Activated T-cell treated with anti-CD3 and anti-CD28 coated beads, Interleukin-2, amount 50 U/mL, for 72 hours (primary cell): ENCODE measurements at places on chromosomes 11 and 22.
A peak's percentile ranks its signal among the peaks of the same experiment; 100 is the strongest.

- H3K36me3 ChIP-seq, result no peaks in the 10 kb centered on the region
- H3K4me3 ChIP-seq, result peak overlapping the region; percentile 75
- H3K27ac ChIP-seq, result no peak overlapping the region
- H3K4me1 ChIP-seq, result peaks cover 32% of the 10 kb centered on the region
Observed at GRCh38 chr11:19952116-19952605, 208.1 kb downstream of the DBX1 start.

DNA sequence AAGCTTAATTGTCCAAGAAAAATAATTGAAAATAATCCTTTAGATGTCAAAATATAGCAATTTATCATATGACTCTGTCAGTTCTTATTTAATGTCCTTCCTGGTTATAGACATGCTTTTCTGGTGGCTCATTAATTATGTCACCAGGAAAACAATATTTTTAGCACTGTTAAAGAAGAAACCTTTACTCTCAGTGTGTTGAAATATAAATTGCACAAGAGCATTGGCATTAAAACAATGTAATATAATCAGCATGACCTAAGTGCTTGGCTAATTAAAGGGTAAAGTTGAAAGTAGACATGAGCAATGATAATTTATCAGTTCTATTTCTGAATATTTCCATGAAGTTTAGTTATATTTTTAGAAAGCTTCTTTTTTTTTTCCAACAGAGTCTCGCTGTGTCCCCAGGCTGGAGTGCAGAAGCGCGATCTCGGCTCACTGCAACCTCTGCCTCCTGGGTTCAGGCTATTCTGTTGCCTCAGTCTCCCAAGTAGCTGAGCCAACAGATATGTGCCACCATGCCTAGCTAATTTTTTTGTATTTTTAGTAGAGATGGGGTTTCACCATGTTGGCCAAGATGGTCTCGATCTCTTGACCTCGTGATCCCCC lies 232.3 kb downstream of the JRKL start:
- H3K27me3 ChIP-seq, result no peaks in the 10 kb centered on the region
- H3K27ac ChIP-seq, result no peak overlapping the region
- H3K4me1 ChIP-seq, result no peaks in the 10 kb centered on the region
- no peaks in the 10 kb centered on the region for H3K36me3 ChIP-seq
- no peak overlapping the region for H3K4me3 ChIP-seq

- no peak for DNase-seq
- peaks cover 3% of the 10 kb centered on the region for H3K36me3 ChIP-seq
- peaks cover 48% of the 10 kb centered on the region for H3K4me1 ChIP-seq
- H3K27ac ChIP-seq, result peak overlapping the region; percentile 85
Observed at GRCh38 chr22:26665813-26666231, 8.4 kb downstream of the MIAT start.

DNA sequence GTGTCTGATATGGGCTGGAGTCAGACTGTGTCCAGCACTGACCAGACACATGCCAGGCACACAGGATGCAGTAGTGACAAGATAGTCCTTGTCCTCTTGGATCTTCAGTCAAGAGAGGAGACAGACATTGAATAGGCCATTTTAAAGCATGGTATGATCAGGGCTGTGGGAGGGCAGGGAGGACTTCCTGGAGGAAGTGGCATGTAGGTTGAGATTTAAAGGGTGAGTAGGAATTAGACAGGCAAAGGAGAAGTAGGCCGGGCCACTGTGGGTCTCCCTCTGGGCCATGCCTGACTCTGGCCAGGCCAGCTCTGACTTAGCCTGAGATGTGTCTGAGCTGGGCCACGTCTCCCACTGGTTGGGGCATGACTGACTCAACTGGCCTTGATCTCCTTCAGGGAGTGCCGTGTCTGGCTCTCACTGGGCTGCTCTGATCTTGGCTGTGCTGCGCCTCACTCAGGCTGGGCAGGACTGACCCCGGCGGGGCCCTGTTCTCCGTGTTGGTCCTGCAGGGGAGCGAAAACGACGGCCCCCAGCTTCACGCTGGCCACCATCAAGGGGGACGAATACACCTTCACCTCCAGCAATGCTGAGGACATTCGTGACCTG lies 71.2 kb downstream of the MYO7A start:
- H3K36me3 ChIP-seq, result no peaks in the 10 kb centered on the region
- H3K4me1 ChIP-seq, result no peaks in the 10 kb centered on the region
- H3K27me3 ChIP-seq, result no peaks in the 10 kb centered on the region
- no peak for DNase-seq

- DNase-seq, result no peak
- H3K4me3 ChIP-seq, result no peak overlapping the region
- H3K27me3 ChIP-seq, result no peaks in the 10 kb centered on the region
- H3K36me3 ChIP-seq, result peaks cover 5% of the 10 kb centered on the region
Observed at GRCh38 chr11:65330544-65330943, 3.1 kb upstream of the DPF2 start.

DNA sequence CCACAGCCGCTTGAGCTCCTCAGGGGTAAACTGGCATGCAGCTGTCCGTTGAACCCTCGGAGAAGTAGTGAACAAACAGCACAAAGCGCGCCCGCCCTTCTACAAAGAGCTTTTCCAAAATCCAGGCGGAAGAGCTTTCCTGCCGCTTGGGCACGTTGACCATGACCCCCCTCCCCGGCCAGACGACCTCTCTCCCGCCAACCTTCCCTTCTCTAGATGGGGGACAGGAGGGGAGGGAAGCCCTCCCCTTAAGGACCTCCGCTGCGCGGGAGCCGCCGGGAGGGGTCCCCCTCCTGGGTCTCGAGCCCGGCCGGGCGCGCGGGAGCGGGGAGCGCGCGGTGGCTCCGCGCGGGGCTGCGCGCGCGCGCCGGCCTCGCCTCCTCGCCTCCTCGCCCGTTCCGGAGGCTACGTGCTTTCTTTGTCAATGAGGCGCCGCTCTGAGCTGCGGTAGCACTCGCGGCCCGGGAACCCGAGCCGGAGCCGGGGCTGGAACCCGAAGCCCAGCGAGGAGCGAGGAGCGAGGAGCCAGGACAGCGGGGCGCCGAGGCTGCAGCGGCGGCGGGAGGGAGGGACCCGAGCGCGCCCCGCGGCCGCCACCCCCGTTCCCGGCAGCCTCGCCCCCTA lies 118.6 kb downstream of the HIPK3 start:
- H3K4me1 ChIP-seq, result peaks cover 7% of the 10 kb centered on the region
- no peaks in the 10 kb centered on the region for H3K36me3 ChIP-seq
- peaks cover 32% of the 10 kb centered on the region for H3K27me3 ChIP-seq
- no peak within 1 kb of the TSS for H3K27ac ChIP-seq

DNA sequence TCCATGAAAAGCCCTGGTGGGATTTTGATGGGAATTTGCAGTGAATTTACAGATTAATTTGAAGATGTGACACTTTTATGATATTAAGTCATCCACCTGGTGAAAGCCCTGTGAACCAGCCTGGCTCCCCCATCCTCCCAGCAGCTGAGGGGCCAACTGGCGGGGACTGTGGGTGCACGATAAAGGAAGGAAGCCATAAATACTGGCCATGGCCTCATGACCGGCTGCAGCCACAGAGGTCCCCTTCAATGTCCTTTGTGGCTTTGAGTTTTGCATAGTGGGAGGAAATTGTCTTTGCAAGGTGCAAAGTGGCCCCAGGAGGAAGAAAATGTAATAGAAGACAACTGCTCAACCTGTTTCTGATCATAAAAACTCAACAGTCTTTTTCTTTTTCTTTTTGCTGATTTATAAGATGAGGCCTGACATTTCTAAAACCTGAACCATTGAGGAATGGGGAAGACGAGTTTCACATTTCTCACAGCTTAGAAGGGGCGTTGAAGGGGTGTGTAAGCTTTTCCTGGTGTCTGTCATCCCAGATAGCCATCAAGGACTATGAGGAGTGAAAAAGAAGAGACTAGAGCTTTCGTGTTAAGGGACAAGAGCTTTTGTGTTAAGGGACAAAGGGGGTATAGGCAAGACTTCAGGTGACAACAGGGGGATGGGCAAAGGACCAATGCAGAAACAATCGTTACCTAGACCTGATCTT lies 6.3 kb upstream of the NDUFV1 start:
- no peak for DNase-seq
- H3K36me3 ChIP-seq, result no peaks in the 10 kb centered on the region
- peak overlapping the region; percentile 1 for H3K27ac ChIP-seq
- peaks cover 41% of the 10 kb centered on the region for H3K27me3 ChIP-seq
- peaks cover 11% of the 10 kb centered on the region for H3K4me1 ChIP-seq

GRCh38 chr22:33781411-33781810 lies 138.9 kb downstream of the LARGE1 start:
- H3K4me1 ChIP-seq, result no peaks in the 10 kb centered on the region
- no peak overlapping the region for H3K27ac ChIP-seq
- peaks cover 2% of the 10 kb centered on the region for H3K36me3 ChIP-seq
- no peak overlapping the region for H3K4me3 ChIP-seq

- H3K27ac ChIP-seq, result no peak overlapping the region
- no peaks in the 10 kb centered on the region for H3K36me3 ChIP-seq
- no peaks in the 10 kb centered on the region for H3K4me1 ChIP-seq
- no peak overlapping the region for H3K4me3 ChIP-seq
- peak; percentile 51 for DNase-seq
Observed at GRCh38 chr11:17528181-17528691, 16.0 kb downstream of the USH1C start.

DNA sequence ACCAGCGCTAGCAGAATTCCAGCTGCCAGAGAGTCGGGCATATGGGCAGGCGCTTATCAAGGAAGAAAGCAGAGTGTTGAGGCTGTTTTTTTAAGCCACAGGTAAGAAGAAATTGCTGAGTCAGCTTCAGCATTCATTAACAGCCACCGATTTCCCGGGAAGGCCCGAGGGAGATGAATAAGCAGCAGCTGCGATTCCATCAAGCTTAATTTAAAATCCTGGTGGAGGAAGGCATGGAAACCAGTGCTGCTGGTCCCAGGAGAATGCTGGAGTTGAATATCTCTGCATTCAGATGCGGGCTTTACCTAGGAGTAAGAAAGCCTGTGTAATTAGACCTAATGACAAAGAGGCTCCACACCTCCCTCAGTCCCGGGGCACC lies 168.8 kb downstream of the BRD1 start:
- no peak overlapping the region for H3K4me3 ChIP-seq
- H3K27ac ChIP-seq, result no peak overlapping the region
- H3K4me1 ChIP-seq, result peaks cover 34% of the 10 kb centered on the region
- peaks cover 13% of the 10 kb centered on the region for H3K36me3 ChIP-seq
- no peak for DNase-seq

DNA sequence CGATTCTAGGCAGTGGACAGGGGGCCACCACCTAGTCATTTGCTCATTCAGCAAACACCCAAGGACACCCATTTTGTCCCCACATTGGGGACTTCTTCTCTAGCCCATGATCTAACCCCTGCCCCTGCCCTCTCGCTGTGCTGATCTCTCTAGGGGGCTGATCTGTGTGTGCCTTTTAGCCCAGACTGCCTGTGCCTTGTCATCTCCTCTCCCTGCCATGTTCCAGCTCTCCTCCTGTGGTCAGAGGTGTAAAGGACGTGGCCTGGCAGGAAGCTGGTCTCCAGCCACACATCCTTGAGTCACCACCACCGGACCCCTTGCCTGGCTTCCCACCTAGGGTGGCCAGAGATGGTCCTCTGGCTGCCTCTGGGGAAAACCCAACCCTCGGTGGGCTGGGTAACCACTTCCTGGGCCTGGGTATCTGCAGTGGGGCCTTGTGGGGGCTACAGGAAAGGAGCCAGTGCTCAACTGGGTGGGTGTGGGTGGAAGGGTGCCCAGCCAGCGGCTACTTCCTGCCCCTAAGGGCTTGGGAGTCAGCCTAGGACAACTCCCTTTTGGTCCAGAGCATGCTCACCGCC lies 1.3 kb downstream of the CTSW start:
- peak overlapping the region; percentile 70 for H3K4me3 ChIP-seq
- DNase-seq, result no peak
- H3K27me3 ChIP-seq, result no peaks in the 10 kb centered on the region
- H3K36me3 ChIP-seq, result peaks cover 9% of the 10 kb centered on the region
- peak overlapping the region; percentile 78 for H3K27ac ChIP-seq

DNA sequence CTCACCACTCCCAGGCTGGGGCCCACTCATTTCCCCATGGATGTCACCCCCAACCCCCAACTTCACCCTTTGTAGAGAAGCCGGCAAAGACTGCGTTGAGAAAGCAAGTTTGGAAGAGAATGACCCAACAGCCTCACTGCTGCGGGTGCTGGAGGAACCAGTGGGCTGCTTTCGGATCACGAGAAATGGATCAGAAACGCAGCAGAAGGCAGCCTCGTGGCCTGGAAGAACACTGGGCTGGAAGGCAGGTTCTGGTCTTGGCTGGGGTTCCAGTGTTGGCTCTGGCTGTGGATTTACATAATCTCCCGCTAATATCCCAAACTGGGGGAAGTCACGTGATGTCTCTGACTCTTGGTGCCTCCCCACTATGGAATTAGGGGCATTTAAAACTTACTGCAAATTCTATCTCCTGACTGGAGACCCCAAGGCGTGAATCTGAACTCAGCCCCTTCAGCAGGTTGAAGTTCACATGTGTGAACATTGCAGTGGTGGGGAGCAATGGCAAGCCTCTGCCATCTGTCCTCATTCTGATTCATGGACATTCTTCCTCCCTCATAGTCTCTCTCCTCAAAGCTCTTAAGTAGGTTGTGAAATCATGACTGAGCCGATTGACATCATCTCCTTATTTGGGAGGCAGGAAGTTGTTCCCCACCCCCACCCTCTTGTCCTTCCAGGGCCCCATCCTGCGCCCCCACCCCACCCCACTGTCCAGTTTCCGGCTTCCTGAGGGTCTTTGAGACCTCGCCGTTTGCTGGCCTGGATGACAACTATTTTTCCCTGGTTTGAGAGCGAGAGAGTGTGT lies 37.0 kb upstream of the TIMP3 start:
- no peak overlapping the region for H3K4me3 ChIP-seq
- H3K27me3 ChIP-seq, result peaks cover 9% of the 10 kb centered on the region
- H3K4me1 ChIP-seq, result peaks cover 4% of the 10 kb centered on the region
- H3K36me3 ChIP-seq, result no peaks in the 10 kb centered on the region

GRCh38 chr11:78532991-78533390 lies 41.7 kb downstream of the NARS2 start:
- no peak overlapping the region for H3K27ac ChIP-seq
- DNase-seq, result no peak
- no peak overlapping the region for H3K4me3 ChIP-seq
- no peaks in the 10 kb centered on the region for H3K36me3 ChIP-seq
- H3K4me1 ChIP-seq, result no peaks in the 10 kb centered on the region

DNA sequence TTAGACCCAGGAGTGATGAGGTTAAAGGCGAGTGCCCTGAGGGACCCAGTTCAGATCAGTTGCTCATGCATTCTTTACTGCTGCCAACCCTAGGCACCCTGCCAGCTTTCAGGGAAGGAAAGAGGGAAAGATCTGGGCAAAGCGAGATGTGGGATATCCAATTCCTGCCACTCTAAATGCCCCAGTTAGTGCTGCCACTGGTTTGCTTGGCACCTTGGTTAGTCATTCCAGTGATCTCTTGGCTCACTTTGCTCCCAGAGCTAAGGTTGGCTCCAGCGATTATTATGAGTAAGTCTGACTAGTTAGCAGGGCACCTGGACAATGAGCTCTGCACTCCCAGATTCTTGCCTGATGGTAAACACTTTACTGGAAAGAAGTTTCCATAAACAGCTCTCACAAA lies 85.0 kb downstream of the INSC start:
- H3K27ac ChIP-seq, result no peak overlapping the region
- peaks cover 9% of the 10 kb centered on the region for H3K27me3 ChIP-seq
- no peaks in the 10 kb centered on the region for H3K4me1 ChIP-seq
- H3K36me3 ChIP-seq, result no peaks in the 10 kb centered on the region

DNA sequence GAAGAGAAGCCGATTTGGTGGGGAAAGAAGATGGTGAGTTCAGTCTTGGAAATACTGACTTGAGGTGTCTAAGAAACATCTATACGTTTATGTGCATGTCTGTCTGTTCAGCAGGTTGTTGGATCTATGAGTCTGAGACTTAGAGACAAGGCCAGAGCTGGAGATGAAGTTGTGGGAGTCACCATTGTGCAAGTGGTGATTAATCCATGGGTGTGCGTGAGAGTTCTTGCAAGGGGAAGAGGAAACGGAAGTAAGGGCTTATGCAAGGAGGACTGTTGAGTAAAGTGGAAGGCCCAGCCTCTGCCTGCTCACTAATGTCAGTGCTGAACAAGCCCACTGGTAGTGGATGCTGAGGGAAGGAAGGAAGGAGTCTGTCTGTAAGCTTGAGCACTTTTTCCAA lies 9.7 kb downstream of the TMEM45B start:
- H3K4me3 ChIP-seq, result no peak overlapping the region
- H3K27me3 ChIP-seq, result no peaks in the 10 kb centered on the region
